Naive B cell (primary cell): ENCODE measurements at places on chromosomes 7 and 10.

GRCh38 chr10:69265521-69265920 is 12.8 kb upstream of the HK1 start:
- peaks cover 12% of the 10 kb centered on the region for H3K27me3 ChIP-seq
- H3K4me3 ChIP-seq = no peak overlapping the region
- no peak for DNase-seq
- no peak overlapping the region for H3K27ac ChIP-seq
- no peaks in the 10 kb centered on the region for H3K36me3 ChIP-seq
- H3K4me1 ChIP-seq = no peaks in the 10 kb centered on the region

DNA sequence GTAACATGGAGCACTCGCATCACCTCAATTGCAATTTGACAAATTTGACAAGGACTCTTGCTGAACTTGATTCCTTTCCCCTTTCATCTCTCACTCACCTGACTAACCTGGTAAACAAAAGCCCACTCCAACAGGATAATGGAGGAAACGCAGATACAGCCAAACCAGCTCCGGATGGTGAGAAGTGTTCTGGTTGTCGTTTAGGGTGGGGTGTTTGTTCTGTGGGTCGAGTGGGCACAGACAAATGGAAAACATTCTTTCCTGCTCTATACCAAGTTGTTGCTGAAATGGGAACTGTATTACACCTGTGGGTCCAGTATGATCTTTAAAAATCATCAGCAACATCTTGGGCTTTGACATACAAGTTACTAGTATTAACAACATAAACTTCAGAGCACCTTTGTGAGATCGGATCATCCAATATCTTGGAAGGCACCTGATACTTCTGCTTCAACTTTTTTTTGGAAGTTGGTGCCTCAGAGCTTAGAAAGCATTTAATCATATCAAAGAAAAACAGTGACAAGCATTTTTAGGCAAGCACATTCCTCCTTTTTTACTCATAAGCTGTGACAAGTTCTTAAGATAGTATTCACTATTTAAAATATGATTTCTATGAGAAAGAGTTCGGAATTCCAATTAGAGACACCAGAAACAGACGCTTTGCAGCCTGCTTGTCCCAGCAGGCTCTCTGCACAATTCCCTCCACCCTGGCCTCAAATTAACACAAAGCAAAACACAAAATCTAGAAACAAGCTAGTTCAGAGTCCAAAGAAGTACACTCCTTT is 58.1 kb downstream of the CCDC186 start:
- no peak overlapping the region for H3K27ac ChIP-seq
- no peak for DNase-seq
- H3K36me3 ChIP-seq = no peaks in the 10 kb centered on the region
- H3K4me1 ChIP-seq = no peaks in the 10 kb centered on the region

DNA sequence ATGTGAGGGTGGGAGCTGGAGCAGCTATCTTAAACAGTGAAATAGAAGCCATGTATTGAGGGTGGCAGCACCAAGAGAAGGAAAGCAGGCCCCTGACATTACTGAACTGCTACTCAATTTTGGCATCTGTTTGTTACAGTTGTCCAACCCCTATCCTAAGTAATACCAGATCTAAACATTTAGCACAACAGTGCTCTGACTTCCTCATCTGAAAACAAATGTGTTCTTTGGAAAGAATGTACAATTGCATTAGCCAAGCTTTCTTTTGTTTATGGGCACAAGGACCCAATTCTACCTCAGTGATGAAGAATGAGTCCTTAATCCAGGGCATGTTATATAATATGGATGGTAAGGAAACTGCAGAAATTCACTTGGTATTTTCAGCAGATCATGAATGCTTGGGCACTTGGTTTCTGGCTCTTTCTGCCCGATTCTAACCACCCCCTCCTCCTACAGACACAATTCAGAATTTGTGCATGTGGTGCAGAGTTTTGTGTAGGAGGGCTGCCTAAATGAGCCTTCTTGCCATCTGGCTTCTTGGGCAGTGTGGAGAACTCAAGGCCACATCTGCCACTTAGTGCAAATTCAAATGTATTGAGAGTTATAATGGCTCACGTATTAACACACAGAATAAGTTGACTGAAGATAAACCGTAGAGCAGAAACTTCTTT is 36.9 kb upstream of the KMT2E start:
- no peak overlapping the region for H3K4me3 ChIP-seq
- H3K27me3 ChIP-seq = no peaks in the 10 kb centered on the region
- peak overlapping the region; percentile 85 for H3K27ac ChIP-seq
- DNase-seq = no peak
- H3K36me3 ChIP-seq = peaks cover 5% of the 10 kb centered on the region
- H3K4me1 ChIP-seq = peaks cover 58% of the 10 kb centered on the region

DNA sequence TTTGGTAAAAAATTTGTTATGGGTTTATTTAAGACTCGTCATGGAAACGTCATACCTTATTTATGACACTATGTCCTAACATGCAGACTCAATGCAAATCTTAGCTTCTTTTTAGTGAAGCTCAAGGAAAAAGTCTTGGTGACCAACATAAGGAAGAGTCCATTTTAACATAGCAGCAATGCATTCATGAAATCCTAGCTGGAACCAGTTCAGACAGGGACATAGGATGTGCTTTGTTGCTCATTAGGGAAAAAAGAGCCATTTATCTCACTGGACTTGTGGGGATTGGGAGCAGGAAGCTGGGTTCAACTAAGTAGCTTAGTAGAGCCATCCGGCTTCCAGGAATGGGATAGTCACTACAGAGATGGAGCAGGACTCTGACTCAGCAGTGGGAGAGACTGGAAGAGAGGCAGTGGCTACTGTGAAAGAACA is 100.7 kb upstream of the DKK1 start:
- H3K4me1 ChIP-seq = peaks cover 26% of the 10 kb centered on the region
- no peaks in the 10 kb centered on the region for H3K27me3 ChIP-seq
- no peak overlapping the region for H3K27ac ChIP-seq
- H3K4me3 ChIP-seq = no peak overlapping the region
- DNase-seq = no peak

GRCh38 chr7:111802194-111802772 is 240.0 kb upstream of the IMMP2L start:
- no peaks in the 10 kb centered on the region for H3K27me3 ChIP-seq
- no peak overlapping the region for H3K27ac ChIP-seq
- H3K4me1 ChIP-seq = no peaks in the 10 kb centered on the region
- no peak overlapping the region for H3K4me3 ChIP-seq
- peaks cover 6% of the 10 kb centered on the region for H3K36me3 ChIP-seq
